Adrenal gland (tissue), 19 donors: ENCODE measurements at places on chromosomes 5 and 9. TPM values are rescaled to one million over a fixed set of nuclear protein-coding genes. Genes with fewer than 3 reads are reported as not detected.

GRCh38 chr5:134575316-134575715 lies 49.8 kb downstream of the JADE2 start:
- no peaks in the 10 kb centered on the region for H3K36me3 ChIP-seq
- H3K27me3 ChIP-seq, result no peaks in the 10 kb centered on the region
- H3K4me1 ChIP-seq, result peaks cover 14% of the 10 kb centered on the region

DNA sequence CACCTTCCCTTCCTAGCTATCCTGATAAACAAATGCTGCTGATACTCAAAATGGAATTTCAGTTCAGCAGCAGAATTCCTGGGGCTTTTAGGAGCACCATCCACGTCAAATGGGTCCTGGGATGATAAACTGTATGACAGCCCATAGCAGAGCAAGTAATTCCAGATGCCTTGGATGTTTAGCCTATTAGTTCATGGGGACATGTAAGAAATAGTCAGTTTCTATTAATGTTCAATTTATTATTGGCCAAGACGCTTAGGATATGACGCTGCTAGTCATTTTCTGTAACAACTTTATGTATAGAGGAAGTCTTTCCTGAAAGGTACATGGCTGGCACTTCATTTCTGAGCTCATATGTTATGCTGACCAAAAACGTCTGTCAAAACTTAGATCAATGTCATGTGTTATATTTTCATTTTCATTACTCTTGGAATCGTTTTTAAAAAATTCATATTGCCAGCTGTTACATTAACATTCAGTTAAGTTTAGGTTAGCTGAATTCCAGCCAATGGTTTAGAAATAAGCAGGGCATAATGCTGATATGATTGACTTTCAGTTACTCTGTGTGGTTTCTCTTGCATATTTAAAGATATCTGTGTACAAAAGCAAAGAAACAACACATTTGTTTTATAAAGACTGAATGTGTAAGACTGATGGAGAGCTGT lies 243.8 kb downstream of the CSNK1G3 start:
- no peaks in the 10 kb centered on the region for H3K4me1 ChIP-seq
- H3K27ac ChIP-seq, result no peak overlapping the region
- no peaks in the 10 kb centered on the region for H3K27me3 ChIP-seq
- no peak for DNase-seq
- H3K36me3 ChIP-seq, result no peaks in the 10 kb centered on the region

- H3K27me3 ChIP-seq, result no peaks in the 10 kb centered on the region
- H3K4me1 ChIP-seq, result no peaks in the 10 kb centered on the region
- H3K36me3 ChIP-seq, result no peaks in the 10 kb centered on the region
- H3K4me3 ChIP-seq, result no peak overlapping the region
- H3K27ac ChIP-seq, result no peak overlapping the region
These were observed 354.8 kb downstream of the NTRK2 start for GRCh38 chr9:85024374-85024773.

DNA sequence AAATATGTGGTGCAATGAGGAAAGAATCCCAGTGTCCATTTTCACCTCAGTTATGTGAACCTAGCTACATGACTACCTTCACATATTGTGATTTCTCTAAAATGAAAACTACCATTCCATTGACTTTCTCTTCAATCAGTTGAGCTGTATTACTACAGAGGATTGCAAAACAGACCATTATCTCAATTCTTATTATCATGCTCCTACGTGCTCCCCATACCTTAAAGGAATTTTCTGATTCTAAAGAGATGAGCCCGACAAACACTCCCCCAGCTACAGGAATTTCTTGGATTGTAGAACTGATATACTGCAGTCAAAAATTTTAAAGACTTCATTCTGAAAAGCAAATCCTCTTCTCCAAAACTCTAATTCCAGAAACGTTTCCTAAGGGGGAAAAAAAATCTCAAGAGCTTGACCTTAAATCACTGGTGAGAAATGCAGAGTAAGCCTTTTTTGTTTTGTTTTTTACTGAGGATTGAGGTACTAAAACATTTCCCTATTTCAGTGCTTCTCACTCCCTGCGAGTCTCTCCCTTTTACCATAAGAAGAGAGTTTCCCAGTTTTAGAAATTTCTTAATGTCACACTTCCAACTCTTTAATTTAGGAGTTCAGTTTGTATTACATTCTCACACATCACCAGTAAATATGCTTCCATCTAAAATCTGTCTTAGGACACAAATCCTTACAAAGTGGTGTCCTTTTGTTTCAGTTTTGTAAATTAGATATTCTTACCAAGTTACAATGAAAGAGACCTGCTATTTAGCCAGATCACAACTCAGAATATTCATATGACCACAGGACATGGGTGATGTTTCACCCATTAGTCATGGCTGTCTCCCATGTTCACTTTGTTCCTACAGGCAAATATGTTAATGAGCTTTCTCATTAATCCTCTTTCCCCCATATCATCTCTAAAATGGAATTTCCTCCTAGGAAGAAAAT lies 203.8 kb downstream of the TSSK1B start:
- H3K36me3 ChIP-seq, result no peaks in the 10 kb centered on the region
- DNase-seq, result no peak
- H3K27me3 ChIP-seq, result no peaks in the 10 kb centered on the region
- H3K4me1 ChIP-seq, result no peaks in the 10 kb centered on the region
- H3K27ac ChIP-seq, result no peak overlapping the region
- no peak overlapping the region for H3K4me3 ChIP-seq

DNA sequence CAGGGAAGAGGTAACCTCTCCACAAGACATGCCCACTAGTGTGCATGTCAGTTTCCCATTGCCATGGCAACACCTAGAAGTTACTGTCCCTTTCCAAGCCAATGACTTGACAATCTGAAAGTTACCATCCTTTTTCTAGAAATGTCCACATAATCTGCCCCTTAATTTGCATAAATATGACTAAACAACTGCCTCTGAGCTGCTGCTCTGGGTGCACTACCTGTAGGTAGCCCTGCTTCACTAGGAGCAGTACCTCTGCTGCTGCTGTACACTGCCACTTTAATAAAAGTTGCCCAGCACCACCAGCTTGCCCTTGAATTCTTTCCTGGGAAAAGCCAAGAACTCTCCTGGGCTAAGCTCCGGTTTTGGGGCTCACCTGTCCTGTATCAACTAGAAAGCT lies 392.4 kb downstream of the NTRK2 start:
- DNase-seq, result no peak
- no peaks in the 10 kb centered on the region for H3K4me1 ChIP-seq
- no peaks in the 10 kb centered on the region for H3K27me3 ChIP-seq
- no peak overlapping the region for H3K27ac ChIP-seq

DNA sequence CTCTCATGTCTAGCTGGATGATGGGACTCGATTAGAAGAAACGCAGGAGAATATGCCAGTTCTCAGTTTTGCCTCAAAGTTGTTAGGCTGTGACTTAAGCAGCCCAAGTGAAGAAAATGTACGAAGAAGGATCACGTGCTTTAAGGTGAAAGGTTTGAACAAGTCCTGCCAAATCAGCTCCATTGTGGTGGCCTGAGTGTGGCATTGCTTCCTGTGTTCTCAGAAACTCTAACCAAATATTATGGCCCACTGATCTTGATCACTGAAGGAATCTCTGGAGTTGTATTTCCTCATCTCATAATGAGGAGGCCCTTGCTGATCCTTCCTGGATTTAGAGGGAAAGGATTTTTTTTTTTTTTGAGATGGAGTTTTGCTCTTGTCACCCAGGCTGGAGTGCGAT lies 44.0 kb downstream of the OTULIN start:
- peaks cover 37% of the 10 kb centered on the region for H3K36me3 ChIP-seq
- no peak overlapping the region for H3K27ac ChIP-seq
- DNase-seq, result peak; percentile 4
- H3K27me3 ChIP-seq, result no peaks in the 10 kb centered on the region
- H3K4me1 ChIP-seq, result peaks cover 12% of the 10 kb centered on the region

- no peaks in the 10 kb centered on the region for H3K4me1 ChIP-seq
- no peak for DNase-seq
- no peak overlapping the region for H3K4me3 ChIP-seq
These were observed 51.4 kb downstream of the FAM114A2 start for GRCh38 chr5:153987301-153987700.

- no peaks in the 10 kb centered on the region for H3K27me3 ChIP-seq
- H3K36me3 ChIP-seq, result no peaks in the 10 kb centered on the region
These were observed 91.2 kb upstream of the PAM start for GRCh38 chr5:102663749-102664530.

DNA sequence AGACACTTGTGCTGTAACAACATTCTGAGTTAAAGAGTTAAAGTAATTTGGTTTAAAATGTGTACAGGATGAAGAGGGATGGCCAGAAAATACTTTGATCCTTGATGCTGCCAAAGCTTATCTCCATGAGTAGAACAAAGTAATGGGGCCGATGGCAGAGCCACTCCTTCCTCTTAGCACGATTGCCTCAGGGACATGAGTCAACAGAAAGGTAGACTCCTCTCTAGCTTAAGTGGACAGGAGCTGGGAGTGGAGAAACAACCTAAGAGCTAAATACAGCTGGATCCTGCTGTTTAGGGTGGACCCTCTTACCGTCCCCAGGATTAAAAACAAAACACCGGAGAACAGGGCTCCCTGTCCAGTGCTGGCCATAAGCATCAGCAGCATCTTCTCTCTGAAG lies 267.3 kb downstream of the IRX1 start:
- H3K27ac ChIP-seq, result no peak overlapping the region
- no peaks in the 10 kb centered on the region for H3K36me3 ChIP-seq
- DNase-seq, result no peak
- H3K4me1 ChIP-seq, result no peaks in the 10 kb centered on the region
- H3K4me3 ChIP-seq, result no peak overlapping the region

DNA sequence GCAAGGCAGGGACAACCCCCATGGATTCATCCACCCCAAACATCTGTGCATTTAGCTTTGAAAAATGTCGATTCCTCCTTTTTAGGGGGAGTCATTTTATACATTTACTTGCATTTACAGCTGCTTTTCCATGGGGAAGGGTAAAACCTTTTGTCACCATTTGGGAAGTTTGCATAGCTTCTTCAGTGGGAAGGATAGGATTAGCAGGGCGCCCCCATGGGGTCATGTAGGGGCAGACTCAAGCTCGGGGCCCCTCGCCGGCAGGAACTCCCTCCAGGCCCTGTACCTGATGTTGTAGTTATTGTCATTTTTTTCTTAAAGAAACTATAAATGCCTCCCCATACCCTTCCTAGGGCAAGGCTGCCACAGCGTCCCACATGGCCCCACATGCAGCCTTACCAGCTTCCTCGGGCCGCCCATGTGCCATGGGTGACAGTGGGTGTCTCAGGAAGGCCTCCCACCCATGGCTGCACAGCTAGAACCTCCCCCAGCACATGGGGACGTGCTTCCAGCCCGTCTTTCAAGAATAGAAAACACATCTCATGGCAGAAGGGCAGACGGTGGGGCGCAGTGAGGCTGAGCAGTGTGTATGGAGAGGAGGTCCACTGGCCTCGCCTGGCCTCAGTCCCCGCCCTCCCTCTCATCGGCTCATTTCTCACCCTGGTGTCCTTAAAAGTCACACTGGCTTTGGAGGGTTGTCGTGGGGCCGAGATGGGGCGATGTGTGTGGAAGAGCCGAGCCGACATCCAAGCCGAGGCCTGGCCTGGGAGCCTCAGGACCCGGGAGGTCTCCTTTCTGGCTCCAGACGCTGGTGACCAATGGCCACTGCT lies 76.1 kb upstream of the OTULINL start:
- H3K27me3 ChIP-seq, result no peaks in the 10 kb centered on the region
- DNase-seq, result no peak
- no peaks in the 10 kb centered on the region for H3K4me1 ChIP-seq
- H3K4me3 ChIP-seq, result no peak overlapping the region

DNA sequence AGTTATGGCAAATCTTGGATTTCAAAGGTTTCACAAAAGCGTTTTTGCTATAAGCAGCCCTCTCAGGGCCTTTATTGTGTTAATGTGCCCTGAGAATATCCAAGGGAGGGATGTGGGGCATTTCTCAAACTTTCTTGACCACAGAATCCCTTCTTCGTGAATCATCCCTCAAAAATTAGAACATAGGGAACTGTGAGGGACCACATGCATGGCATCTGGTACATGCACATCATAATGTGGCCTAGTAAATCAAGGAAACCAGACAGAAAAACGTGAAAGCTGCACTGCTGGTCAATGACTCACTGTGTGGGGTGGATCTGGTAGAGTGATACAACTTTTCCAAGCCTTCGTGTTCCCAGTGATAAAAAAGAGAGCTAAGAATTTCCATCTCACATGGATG lies 22.4 kb downstream of the DDX31 start:
- H3K4me3 ChIP-seq, result no peak overlapping the region
- no peak for DNase-seq
- H3K36me3 ChIP-seq, result peaks cover 76% of the 10 kb centered on the region
- H3K4me1 ChIP-seq, result no peaks in the 10 kb centered on the region

DNA sequence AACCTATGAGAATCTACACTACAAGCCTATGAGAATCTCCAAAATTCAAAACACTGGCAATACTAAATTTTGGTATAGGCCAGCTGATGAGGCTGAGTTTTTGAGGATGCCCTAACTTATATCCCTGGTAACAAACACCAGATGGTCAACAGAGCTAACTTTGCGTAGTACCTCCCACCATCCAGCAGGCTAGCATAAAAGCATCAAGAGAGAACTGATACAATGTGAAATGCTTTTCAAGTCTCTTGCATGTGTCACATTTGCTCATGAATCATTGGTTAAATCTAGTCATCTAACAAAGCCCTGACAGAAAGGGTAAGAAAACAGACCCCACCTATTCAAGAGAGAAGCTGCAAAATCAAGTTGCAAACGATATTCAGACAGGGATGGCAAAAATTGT lies 1609.7 kb upstream of the CDH9 start:
- no peak for DNase-seq
- H3K36me3 ChIP-seq, result no peaks in the 10 kb centered on the region

- H3K27ac ChIP-seq, result peak overlapping the region; percentile 69
- H3K4me3 ChIP-seq, result no peak overlapping the region
- no peaks in the 10 kb centered on the region for H3K27me3 ChIP-seq
- H3K4me1 ChIP-seq, result peaks cover 33% of the 10 kb centered on the region
- H3K36me3 ChIP-seq, result no peaks in the 10 kb centered on the region
- peak; percentile 69 for DNase-seq
These were observed 19.0 kb downstream of the TMEM8B start for GRCh38 chr9:35847792-35848572.

GRCh38 chr5:103036601-103037000 lies 83.3 kb downstream of the GIN1 start:
- no peaks in the 10 kb centered on the region for H3K36me3 ChIP-seq
- no peak overlapping the region for H3K27ac ChIP-seq
- DNase-seq, result no peak
- H3K27me3 ChIP-seq, result no peaks in the 10 kb centered on the region
- H3K4me1 ChIP-seq, result no peaks in the 10 kb centered on the region
- no peak overlapping the region for H3K4me3 ChIP-seq

LMX1B gene
- polyA plus RNA-seq, result not detected

SLC34A3 gene
- not detected for polyA plus RNA-seq

PCDHA9 gene
- not detected for polyA plus RNA-seq

C9 gene
- polyA plus RNA-seq, result 0.53 TPM

SIT1 gene
- polyA plus RNA-seq, result 0.37 TPM

FBXW2 gene
- 45.9 TPM for polyA plus RNA-seq

SYK gene
- 3.9 TPM for polyA plus RNA-seq

ORM1 gene
- polyA plus RNA-seq, result 24.8 TPM

CAPSL gene
- polyA plus RNA-seq, result not detected
